ENCODE measurements at places on chromosomes 7 and 10.

GRCh38 chr10:133096616-133097269 lies 9.0 kb downstream of the ADGRA1 start:
- DNase-seq: no peak

GRCh38 chr7:87375662-87376435 lies 30.4 kb downstream of the CROT start:
- DNase-seq: no peak

DNA sequence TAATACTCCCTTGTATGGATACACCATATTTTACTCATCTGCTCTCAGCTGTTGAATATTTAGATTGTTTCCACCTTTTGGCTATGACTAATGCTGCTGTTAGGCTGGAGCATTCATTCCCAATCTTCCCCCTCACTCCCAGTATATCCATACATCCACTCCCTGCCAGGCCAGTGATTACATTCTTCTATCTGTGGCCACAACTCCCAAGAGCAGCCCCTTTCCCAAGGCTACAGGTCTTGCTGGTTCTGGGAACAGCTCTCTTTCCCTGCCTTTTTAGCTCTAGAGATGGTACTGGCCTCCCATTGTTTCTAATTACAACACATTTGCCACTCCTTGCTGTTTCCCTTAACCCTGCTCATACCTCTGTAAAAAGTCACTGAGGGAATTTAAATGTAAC lies 28.2 kb downstream of the SFR1 start:
- no peak for DNase-seq

GRCh38 chr10:117578490-117578889 lies 35.9 kb downstream of the EMX2 start:
- DNase-seq: no peak

- no peak for DNase-seq
Observed at GRCh38 chr10:67487906-67488619, 207.9 kb downstream of the CTNNA3 start.

GRCh38 chr7:28301148-28301641 lies 111.1 kb upstream of the CREB5 start:
- no peak for DNase-seq

- no peak for DNase-seq
Observed at GRCh38 chr7:45026984-45027773, 27.2 kb downstream of the CCM2 start.

GRCh38 chr7:4247106-4247876 lies 434.8 kb upstream of the FOXK1 start:
- no peak for DNase-seq

DNA sequence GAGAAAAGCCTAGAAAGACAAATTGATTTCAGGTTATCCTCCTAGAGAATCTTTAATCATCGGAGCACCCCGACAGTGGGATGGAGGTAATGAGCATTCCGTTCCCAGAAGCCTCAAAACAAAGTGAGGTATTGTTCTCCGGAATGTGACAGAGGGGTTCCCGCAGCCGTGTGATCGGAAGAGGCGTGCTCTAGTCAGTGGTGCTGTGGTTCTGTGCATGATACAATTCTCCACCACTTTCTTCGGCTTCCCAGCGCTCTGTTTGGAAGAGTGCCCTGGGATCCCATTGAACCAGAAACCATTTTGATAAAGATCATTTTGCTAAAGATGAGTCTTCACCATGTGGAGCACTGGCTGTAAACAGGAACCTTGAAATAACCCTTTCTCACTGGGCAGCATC lies 434.6 kb downstream of the PAXIP1 start:
- DNase-seq: no peak

DNA sequence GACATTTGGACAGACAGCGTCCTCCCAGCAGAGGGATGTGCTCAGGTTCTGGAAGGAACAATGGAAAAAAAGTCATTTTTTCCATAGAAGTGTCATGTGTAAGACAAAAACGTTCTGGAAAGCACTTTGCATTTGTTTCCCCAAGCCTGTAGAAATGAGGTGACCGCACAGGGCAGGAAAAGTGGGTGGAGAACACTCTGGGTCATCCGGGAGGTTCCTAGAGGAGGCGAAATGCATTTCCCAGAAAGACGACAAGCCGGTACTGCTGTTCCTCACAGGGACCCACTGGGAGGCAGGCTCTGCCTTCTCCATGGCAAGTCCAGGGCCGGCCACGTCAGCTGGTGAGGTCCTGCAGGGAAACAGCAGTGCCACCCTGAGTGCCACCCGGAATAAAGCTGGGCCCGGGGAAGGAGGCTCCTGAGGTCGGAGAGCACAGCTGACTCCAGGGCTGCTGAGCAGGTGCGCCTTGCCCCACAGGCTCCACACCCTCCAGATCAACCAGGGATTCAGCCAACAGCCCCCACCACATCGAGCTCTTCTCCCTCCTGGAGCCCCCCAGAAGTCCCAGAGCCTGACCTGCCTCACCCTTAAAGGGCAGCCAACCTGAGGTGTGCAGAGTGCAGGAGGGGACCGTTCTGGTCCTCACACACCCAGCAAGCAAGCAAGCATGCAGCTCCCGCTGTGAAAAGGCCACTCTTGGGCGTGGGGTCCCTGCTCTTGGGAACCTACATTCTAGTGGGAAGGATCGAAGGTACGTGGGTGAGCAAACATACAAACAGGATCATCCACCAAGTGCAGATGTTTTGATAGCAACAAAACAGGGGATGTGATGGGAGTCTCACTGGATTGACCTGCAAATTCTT lies 28.8 kb upstream of the INPP5A start:
- no peak for DNase-seq

DNA sequence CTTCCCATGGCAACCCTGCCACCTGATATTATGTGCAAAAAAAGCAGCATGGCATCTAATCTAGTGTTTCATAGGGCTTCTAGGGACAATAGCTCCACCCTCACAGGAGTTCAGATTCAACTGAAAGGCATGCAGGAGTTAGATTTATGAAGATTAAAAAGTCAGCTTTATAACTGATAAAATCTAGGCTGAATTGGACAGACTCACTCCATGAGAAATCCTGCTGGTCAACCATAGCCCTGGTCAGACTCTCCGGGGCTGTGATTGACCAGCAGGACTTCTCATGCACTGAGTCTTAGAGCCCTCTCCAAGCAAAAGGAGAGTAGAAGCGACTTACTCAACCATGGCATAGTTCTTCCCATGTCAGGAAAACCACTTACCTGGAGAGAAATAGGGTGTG lies 345.4 kb downstream of the NEBL start:
- DNase-seq: no peak

GRCh38 chr7:34620425-34620824 lies 37.6 kb upstream of the NPSR1 start:
- DNase-seq: no peak

DNA sequence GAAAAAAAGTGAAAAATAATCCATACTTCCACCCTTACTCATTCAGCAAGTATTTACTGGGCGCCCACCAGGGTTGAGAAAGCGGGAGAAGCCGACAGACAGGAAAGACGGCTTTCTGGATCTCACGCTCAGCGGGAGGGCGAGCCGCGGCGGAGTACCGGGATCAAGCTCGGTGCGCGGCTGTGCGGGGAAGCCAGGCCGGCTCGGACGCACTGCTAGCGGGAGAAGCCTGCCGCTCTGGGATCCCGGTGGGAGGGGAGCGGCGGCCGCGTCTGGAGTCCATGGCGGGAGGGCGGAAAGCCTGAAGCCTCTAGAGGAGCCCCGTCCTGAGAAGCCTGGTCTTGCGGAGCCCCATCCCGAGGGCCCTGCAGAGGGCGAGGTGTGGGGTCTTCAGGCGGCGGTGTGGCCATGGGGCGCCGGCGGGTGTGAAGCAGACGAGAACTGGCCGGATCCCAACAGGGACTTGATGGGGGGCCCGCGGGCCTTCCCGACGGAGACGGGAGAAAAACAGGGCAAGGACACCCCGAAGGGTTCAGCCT lies 82.9 kb downstream of the VIPR2 start:
- DNase-seq: no peak

- no peak for DNase-seq
Observed at GRCh38 chr10:110052916-110053315, 45.1 kb downstream of the ADD3 start.

- DNase-seq: no peak
Observed at GRCh38 chr10:50993771-50994251, 80.5 kb upstream of the PRKG1 start.

GRCh38 chr7:80937336-80937735 lies 18.5 kb upstream of the SEMA3C start:
- no peak for DNase-seq

GRCh38 chr10:76299501-76299900 lies 868.1 kb downstream of the LRMDA start:
- no peak for DNase-seq

DNA sequence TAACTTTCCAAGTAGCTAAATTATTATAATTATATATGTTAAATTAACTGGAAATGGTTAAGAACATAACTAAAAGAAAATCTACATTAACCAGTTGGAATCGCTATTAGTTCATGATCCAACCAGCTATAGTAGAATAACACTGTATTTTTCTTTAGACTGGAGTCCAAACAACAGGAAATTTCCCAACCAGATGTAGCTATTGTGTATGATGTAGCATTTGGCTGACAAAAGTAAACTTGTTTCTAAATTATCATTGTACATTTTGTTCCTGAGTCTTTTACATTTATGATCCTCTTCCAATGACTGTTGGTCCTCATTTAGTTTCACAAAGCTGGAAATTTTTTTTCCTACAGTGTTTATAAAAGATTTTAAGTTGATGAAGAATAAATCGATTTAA lies 62.1 kb downstream of the PAPSS2 start:
- no peak for DNase-seq

DNA sequence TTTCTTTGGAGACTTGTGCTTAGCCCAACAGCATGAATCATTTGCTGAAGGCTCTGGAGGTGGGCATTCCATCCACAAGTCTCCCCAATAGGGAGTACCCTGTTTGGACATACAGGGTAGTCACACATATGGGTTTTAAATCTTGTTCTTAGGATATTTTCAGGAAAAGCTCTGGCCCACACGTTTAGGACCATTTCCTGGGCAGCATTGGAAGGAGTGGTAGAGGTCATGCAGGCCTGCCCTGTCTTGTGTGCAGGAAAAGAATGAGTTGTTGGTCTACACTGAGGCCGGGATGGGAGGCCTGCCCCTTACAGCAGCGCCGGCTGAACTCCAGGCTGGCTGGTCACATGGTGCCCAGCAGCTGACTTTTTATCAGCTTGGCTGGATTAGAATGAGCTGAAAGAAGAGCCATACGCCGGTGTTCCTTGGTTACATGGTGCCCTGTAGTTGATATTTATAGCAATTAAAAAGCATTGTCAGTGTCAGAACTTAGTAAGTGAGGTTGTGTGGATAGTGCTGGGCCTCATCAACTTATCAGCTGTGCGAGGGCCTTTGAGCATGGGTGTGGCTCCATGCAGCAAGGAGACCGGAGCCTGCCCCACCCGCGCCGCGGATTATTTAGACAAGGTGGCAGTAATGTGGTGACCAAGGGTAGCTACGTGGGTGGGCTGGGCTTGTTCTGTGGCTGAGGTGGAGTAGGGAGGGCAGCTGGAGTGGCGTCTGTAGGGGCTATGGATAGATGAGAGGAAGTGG lies 28.6 kb downstream of the OGDH start:
- no peak for DNase-seq

- no peak for DNase-seq
Observed at GRCh38 chr10:85618841-85619240, 747.8 kb downstream of the GRID1 start.

DNA sequence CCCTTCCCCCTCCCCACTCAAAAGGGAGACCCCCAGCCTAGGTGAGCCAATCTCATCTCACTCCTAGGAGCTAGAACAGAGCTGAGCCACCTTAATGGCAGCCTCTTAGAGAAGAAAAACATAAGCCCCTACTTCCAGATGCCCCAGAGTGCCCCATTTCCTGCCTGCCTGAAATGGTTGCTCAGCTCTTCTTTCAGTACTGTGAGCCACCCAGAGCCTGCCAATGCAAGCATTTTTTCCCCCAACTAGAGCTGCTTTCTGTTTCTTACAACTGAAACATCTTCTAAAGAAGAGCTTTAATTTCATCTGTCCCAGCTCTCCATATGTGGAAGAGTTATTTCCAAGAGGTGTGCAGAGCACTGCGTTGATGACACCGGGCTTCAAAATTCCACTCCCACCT lies 136.7 kb downstream of the PLPP4 start:
- no peak for DNase-seq

DNA sequence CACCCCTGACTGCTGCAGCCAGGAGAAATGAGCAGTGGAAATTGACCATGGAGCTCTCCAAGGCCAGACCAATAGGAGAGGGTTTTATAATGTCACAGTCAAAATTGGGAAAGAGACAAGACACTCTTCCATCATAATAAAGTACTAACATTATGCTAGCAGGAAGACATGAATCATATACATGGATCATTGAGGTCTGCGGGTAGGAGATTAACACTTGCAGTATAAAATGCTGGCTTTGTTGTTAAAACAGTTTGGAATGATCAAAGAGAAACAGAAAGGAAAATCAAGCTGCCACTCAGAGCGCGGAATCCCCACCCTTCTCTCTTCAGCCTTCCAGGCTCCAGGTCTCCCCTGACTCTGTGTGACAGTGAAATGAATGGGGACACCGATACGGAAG lies 53.4 kb upstream of the CALN1 start:
- no peak for DNase-seq

DNA sequence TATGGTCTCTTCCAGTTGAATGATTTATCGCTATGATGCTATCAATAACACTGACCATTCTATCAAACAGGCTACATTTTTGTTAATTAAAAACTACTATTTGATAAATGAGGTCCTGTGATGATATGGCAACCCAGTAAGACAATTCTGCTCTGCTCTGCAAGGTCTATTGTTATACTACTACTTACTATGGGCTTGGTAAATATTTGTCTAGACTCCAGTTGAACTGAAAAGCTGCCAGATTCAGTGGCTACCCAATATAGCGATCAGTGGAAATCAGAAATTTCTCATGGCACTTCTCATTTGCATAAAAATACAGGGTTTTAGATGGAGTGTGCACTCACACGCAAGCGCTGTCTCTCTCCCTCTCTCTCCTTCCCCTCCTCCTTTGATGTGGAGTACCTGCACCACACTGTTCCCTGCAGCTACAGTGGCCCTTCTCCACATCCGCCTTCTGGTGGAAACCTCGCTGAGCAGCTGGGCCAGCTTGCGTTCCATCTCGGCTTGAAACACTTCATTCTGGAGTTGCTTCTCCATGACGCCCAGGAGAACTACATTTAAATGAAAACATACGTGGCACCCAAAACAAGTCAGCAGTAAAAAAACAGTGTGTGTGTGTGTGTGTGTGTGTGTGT lies 77.9 kb downstream of the KIAA1549 start:
- DNase-seq: no peak

DNA sequence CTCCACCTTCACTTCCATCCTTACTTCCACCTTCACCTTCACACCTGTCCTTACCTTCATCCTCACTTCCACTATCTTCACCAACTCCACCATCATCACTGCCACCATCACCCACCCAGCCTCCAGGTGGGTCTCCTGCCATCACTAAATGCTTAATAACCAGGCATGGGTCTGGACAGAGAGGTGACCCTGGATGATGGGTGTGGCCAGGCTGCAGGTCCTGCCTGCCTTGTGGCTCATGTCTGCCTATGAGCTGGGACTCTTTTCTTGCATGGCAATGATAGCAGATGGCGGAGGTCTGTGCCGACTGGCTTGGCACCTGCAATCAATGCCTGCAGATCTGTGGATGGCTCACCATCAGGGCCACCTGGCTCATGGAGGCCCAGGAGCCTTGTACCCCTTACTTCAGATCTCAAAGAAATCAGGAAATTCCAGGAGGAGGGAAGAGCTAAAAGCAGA lies 60.1 kb upstream of the ELN start:
- no peak for DNase-seq

GRCh38 chr7:117835016-117835664 lies 38.1 kb downstream of the CTTNBP2 start:
- DNase-seq: no peak

All from cortex of kidney (tissue), 1 donor.